ENCODE measurements at places on chromosomes 7 and 10.

- no peak for DNase-seq
Measured at GRCh38 chr10:113232928-113233511, 283.0 kb downstream of the TCF7L2 start.

DNA sequence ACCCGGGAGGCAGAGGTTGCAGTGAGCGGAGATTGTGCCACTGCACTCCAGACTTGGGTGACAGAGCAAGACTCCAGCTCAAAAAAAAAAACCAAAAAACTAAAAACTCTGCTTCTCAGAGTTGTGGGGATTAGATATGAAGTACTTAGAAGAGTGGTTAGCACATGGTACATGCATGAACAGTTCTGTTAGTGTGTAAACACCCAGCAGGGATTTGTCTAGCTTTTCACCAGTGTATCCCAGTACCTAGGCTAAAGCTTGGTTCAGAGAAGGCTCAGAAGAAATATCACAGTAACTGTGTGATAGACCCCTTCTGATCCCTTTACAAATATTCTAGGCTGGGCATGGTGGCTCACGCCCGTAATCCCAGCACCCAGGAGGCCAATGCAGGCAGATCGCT, 9.5 kb downstream of the PPIA start:
- DNase-seq, result no peak

DNA sequence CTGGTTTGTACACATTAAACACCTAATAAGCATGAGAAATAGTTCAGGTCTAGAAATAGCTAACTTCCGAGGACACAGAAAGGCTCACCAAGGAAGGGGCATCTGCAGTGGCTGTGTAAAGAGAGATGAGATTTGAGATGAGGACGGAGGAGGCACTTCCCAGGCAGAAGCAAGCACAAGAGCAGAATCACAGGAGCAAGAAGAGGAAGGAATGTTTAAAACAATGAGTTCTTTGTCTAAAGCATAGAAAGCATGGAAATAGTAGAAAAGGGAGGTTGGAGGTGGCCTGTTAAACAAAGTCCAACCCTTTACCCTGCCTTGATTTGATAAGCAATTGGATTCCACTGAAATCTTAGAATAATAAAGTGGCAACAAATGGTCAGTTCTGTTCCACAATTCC, 11.6 kb upstream of the PON3 start:
- DNase-seq, result no peak

- DNase-seq, result no peak
Measured at GRCh38 chr7:134476044-134476443, 17.1 kb upstream of the AKR1B1 start.

- DNase-seq, result no peak
Measured at GRCh38 chr10:128310971-128311658, 184.9 kb upstream of the MKI67 start.

DNA sequence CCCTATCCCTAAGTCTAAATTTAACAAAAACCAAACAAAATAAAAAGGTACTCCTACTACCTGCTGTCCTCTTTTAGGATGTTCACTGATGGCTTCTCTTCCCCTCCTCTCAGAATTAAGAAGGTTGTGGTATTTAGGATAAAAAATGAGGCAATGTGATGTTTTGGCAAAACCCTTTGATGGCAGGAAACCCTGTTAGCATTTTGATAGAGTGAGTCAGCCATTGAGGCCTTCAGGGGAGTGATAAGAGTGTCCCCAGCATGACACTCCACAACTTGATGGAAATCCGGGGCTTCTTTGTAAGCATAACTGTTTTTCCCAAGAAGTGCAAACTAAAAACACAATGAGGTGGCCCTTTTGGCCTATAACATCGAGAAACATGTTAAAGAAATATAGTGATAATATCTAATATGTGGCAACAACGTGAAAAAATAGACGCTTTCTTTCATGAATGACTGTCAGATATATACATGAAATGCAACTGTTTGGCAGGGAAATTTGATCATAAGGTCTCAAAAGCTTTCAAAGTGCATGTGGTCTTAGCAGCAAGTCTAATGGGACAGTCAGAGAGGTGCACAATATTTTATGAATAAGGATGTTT, 55.0 kb downstream of the PRTFDC1 start:
- DNase-seq, result no peak

DNA sequence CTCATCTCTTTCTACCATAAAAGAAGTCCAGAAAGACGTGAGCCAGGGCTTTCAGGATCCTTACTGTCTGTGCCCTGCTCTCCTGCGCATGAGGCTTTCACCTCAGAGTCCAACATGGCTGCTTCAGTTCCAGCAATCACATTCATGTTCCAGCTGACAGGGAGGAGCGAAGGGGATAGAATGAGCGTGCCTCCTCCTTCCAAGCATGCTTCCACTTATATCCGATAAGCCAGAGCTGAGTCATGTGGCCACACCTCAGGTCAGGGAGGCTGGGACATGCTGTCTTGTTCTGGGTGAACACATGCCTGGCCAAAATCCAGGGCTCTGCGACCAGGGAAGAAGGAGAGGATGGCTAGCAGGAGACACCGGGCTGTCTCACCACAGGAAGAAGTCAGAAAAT, 248.2 kb downstream of the SKAP2 start:
- DNase-seq, result no peak

GRCh38 chr7:116465125-116465524, 34.4 kb upstream of the CAV2 start:
- no peak for DNase-seq

- no peak for DNase-seq
Measured at GRCh38 chr7:101673315-101673714, 44.2 kb upstream of the MYL10 start.

Measured in NCI-H2171 (cell line).